ENCODE measurements at places on chromosomes 12 and 14.

DNA sequence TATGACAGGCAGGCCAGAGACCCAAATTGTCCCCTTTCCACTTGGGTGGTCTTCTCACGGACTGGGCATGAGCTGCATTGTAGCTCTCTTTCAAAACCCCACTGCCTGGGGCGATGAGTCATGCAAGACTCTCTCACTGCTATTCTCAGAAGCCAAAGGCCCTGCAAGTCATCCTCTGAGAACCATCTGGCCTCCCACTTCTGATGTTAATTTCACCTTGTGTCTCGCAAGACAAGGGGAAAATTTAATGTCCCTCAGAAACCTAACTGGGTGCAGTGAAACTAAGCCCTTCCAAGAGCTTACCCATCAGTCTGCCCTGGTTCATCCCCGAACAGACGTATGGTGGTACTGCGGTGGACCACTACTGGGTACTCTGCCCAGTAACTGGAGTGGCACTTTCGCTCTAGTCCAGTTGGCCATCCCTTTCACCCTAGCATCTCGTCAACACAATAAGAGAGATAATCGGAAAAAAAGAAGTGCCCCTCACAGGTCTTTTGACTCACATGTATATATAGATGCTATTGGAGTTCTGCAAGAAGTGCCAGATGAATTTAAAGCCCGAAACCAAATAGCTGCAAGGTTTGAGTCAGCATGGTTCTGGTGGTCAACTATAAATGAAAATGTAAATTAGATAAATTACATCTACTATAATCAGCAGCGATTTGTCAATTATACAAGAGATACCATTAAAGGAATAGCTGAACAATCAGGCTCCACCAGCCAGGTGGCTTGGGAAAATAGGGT is 31.3 kb upstream of the LALBA start:
- DNase-seq = no peak

DNA sequence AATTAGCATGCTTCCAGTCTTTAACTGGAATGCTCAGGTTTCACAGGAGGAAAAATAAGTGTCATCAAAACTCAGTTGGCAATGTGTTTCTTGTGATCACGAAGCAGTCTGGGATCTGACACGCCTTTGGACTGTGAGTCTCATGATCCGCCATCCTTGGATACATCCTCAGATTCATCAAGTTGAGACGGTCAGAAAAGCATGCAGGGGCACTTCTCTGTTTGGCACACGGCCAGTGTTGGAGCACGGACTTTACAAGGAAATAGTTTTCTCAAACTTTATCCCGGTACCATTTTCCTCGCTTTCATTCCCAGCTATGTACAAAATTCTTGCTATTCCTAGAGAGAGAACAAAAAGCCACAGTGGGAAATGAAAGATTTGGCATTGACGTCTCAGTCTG is 88.4 kb upstream of the PARP11 start:
- no peak for DNase-seq

DNA sequence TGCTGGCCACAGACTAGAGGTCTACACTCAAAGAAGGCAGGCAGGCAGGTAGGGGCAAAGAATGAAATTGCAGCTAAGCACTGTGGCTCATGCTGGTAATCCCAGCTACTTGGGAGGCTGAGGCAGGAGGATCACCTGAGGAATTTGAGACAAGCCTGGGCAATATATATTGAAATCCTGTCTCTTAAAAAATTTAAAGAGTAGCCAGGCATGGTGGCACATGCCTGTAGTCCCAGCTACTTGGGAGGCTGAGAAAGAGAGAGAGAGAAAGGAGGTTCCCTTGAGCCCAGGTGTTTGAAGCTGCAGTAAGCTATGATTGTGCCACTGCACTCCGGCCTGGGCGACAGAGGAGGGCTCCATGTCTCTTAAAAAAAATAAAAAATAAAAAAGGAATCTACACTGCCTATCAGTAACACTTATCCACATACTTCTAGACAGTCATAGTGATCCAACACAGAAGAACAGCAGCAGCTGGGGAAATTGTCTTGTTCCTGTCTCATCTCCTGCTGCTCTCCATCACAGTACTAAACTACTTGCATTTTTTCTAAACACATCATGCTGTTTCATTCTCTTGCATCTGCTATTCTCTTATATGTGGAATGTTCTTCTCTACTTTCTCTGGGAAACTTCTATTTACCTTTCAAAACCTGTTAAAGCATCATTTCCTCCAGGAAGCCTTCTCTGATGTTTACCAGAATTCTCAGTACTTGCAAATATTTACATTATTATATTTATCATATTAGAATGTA is 57.2 kb downstream of the ATF7 start:
- no peak for DNase-seq

GRCh38 chr14:44438221-44438620 is 68.9 kb downstream of the FSCB start:
- DNase-seq = no peak

DNA sequence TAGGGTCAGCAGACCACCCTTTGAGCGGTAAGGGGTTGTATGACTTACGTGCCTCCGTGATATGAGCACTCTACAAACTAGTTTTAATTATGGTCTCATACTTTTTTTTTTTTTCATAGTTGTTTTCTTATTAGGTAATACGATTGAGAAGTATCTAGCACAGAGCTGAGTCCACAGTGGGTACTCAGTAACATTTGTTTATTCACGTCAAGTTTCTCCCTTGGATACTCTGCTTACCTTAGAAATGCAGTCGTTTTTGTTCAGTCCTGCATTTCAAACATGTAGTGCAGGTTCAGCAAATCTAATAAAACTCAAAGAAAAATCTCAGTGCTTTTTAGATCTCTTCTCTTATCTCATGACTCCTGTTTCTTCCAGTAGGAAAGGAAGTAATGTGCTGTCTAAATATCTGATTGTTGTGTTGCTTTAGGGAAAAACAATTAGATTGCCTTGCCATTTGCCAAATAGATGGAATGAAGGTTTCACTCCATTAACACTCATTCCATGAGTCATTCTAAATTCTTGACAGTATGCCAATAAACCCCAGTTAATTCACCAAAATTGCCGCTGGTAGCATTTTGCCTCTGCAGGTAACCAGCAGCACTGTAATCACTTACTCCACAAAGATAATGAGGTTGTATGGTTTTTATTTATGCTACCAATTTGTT is 118.9 kb downstream of the PTCSC3 start:
- no peak for DNase-seq
